ENCODE measurements at places on chromosomes 7 and 10.
A peak's percentile ranks its signal among the peaks of the same experiment; 100 is the strongest.

DNA sequence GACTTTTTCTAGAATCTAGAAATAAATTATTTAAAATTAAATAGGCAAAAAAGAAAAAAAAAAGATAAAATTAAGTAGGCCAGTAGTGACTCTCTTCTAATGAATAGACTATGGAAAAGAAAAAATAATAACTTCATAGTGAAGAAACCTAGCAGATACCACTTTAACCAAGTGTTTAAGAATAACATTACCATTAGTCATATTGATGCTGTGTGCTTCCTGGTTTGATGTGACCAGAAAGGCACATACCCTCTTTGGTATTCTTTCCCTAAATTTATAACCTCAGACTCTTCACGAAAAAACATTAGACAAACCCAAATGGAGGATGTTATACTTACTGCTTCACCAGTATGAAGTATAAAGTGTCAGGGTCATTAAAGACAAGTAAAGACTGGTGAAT, 42.6 kb downstream of the KIF20B start:
- DNase-seq: peak; percentile 56

GRCh38 chr10:29064680-29065079, 224.2 kb upstream of the LYZL1 start:
- DNase-seq: no peak

DNA sequence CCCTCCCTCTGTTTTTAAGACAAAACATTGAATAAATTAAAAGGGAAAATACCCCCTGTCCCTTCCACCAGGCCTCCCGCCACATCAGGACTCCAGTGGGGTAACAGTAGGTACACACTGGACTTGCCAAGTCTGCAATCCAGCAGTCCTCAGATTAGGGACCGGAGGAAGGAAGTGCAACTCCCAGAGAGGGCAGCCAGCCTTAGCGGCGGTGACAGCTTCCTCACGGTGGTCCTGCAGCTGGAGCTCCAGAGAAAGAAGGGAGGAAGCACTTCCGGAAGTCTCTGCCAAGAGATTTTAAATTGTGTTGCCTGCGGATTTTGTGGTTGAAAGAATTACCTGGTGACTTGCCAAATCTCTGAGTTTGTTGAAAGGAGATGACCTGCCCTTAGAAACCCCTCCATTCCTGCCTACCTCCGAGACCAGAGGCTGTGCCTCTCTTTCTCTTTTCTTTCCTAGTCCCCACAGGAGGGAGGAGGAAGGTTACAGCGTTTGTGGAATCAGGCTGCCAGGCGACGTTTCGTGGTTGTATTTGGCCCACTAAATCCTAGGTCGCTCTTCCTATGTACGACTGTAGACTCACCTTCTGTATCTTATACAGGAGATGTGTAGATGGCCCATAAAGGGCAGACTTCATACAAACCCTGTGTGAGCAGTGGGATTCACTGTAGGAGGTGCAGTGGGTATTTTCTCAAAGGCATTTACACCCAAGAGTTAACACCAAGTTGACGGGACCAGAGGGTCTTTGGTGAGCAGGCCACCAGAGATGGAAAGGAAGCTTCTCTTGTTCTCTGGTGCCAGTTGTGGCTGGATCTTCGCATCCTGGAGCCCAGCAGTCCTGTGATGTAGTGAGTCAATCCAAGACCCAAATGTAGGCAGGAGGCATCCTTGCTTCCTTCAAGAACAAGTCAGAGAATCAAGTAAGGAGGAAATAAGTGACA, 77.9 kb downstream of the INSIG1 start:
- no peak for DNase-seq

DNA sequence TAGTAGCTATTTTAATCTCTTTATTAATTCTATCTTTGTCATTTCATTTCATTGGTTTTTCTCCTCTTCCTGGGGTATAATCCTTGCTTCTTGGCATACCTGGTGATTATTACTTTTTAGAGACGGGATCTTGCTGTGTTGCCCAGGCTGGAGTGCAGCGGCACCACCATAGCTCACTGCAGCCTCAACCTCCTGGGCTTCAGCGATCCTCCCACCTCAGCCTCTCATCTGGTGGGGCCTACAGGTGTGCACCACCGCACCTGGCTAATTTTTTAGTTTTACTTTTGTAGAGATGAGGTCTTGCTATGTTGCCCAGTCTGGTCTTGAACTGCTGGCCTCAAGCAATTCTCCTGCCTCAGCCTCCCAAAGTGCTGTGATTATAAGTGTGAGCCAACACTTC, 22.0 kb upstream of the OCM2 start:
- no peak for DNase-seq

DNA sequence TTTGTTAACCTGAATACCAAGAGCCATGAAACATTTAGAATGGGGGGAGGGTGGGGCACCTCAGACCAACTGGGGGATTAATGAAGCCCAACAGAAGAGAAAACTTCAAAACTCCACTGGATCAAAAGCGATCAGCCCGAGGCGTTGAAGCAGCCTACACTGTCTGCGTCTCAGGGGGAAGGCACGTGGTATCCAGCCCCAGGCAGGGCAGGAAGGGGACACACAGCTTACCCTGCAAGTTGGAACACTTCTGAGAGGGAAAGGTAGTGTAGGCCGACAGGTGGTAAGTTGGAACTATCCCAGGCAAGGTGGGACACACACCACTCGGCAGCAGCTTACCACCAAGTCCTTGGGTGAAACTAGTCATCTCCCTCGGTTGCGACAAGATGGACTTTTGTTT, 102.9 kb downstream of the TAX1BP1 start:
- no peak for DNase-seq

DNA sequence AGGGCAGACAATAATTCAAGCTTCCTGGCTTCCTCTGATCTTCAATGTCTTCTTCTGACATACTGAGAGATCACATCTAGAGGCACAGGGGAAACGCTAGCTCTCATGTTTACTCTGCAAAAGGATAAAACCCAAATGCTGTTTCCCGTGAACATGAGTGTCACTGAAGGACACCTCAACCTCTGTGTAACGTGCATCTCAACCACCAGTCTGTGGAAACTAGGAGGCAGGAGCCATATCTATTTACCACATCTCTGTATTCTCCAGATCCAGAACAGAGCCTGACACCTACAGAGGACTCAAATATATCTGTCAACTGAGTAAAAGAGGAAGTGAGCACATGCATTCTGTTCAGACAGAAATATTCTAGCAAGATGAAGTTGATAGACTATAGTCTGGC, 140.3 kb upstream of the TARP start:
- no peak for DNase-seq

DNA sequence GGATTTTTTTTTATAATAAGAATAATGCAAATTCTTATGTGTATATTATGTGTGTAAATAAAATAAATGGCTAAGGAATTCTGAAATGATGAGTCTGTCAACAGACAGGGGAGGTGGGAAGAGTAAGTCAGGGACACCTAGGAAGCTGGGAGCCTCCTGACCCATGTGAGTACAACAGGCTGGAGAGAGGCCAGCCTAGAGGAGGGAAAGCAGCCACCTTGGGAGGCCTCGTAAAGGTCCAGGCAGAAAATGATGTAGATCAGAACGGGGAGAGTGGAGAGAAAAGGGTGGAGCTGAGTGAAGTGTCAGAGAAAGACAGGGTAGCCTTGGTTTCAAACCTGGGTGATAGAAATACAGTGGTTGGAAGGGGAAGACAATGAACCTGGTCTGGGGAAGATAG, 6.9 kb downstream of the NRAP start:
- no peak for DNase-seq

DNA sequence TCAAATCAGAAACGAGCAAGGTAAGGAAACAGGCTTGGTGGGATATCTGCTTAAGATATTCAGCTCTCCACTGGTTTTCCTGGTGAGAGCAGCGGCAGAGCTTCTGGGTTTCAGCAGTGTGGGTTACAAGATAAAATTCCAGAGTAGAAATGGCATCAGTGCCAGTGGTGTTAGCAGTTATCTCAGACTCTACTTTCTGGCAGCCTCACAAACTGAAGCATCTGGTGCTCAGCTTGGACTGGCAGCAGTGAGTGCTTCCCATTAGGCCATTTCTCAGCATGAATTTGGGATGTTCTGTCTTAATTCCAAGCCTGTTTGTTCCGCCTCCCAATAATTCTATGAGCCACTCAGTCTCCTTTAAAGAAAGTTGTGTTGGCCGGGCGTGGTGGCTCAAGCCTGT, 6.9 kb upstream of the GSTO2 start:
- no peak for DNase-seq

GRCh38 chr7:7510794-7511193, 24.9 kb downstream of the COL28A1 start:
- DNase-seq: no peak

DNA sequence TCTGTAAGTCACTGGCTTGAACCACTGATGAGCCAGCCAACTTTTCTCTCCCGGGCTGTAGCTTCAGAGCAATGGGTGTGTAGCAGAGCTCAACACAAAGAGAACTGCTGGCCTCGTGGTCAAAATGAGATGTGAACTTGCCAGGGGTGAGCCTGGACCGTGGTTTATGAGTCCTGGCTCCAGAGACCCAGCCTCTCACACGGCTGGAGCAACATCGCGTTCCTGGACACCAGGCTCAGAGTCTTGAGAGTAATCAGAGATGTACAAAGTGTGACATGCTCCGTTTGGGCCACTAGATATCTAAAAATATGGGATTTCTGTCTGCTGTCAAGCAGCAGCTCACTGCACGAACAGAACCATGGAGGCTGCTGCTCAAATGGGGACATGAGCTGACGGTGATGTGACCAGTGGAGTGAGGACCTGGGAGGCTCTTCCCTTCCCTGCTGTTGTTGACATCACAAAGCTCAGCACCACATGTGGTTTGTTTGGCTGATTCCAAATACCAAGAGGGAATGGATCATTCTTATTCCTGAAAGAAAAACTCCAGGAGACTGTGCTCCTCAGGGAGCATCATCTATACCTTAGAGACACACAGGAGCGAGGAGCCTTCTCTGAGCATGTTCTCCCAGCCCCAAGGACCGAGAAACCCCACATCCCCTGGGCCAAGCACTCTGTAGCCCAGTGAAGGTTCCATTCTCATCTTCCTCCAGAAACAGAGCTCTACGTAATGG, 9.2 kb upstream of the SVIL start:
- DNase-seq: no peak

DNA sequence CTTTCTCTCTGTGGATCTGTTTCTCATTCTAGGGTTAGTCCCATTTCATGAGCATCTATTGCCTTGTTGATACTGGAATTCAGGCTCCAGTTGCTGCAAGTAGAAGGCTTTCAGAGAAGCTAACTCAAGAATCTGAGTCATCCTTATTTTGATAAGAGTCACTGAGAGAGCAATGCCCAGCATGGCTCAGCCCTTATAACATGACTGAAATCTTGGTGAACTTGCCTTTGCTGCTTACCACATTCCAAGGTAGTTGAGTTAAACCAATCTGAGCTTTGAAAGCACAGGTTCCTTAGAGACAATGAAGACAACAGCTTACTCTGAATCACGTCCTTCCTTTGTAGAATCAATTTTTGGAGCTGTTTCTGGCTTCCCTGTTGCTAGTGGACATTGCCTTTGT, 53.6 kb upstream of the CHCHD3 start:
- no peak for DNase-seq

DNA sequence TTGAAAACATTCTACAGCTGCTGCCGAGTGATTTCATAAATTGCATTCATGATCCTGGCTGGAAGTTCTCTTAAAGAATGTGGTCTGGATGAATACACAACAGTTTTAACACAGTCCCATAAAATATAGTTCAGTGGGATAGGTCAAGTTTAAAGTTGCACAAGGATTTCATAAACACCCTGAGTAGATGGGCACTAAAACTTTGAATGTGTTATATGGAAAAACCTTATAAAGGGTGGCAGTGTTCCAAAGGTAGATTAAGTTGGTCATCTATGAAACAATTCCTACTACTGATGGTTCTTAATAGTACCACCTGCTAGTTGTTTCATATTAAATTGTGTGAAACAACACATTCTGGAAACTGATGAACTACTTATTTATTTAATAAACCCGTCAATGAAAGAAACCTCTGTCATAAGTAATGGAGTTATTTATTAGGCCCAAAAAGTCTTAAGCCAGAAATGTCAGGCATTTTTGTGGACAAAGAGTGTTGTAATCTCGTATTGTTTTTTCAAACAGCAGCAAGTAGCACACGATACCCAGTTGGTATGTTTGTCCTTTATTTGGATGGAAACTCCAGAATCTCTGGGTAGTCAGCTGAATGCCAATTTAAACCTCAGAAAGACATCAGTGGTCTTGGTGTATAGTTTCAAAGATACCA, 14.3 kb upstream of the RPA3 start:
- DNase-seq: peak; percentile 85

GRCh38 chr10:66337211-66337610, 588.6 kb upstream of the LRRTM3 start:
- no peak for DNase-seq

- peak; percentile 69 for DNase-seq
These were observed 59.4 kb downstream of the SEMA3C start for GRCh38 chr7:80859272-80859970.

- DNase-seq: no peak
These were observed 14.3 kb downstream of the CPA1 start for GRCh38 chr7:130394421-130395195.

- DNase-seq: peak; percentile 97
These were observed 30.2 kb upstream of the ANKRD2 start for GRCh38 chr10:97542169-97543024.

- no peak for DNase-seq
These were observed 7.3 kb downstream of the KMT2E start for GRCh38 chr7:105021352-105021751.

GRCh38 chr7:23469961-23470250, 385 bp downstream of the IGF2BP3 start:
- no peak for DNase-seq

DNA sequence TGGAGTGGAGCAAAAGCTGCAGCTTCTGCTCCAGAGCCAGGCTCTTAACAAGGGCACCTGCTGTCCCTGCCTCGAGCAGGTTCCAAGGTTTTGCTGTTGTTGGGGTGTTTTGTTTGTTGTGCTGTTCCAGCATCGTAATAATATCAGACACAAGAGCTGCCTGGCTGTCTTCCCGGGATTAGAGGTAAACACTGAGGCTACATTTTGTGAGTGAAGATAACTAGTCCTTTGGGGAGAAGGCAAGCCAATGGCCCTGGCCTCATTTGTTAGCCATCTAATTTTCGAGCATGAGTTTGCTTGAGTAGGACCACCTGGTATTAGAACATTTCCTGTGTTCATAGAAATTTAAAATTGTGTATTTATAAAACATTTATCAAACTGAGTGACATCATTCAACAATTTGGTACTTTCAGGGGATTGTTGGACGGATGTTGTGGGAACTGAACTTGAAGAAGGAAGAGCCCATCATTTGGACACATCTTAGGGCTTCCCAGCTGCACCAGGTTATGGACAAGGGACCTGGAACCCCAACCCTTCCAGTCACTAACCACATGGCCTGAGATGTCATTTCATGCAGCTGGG, 555.0 kb downstream of the TNS3 start:
- no peak for DNase-seq

- peak; percentile 12 for DNase-seq
These were observed 33.5 kb upstream of the SLC26A3 start for GRCh38 chr7:107836237-107837144.

DNA sequence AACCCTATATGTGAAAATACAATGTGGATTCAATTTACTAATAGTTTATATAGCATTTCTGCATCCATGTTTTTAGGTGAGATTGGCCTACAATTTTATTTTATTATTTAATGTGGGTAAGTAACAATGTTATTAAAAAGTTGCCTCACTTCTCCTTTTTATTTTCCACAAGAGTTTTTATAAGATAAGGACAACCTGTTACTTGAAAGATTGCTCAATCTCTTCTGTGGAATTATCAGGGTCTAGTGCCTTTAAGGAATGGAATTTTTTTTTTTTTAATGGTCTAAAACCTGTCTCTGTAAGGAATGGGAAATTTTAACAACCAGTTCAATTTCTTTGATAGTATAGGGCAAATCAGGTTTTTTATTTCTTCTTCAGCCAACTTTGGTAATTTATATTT, 53.9 kb upstream of the RAB18 start:
- DNase-seq: no peak
